ENCODE measurements at places on chromosomes 5 and 9.

- no peak for DNase-seq
Observed at GRCh38 chr9:129630967-129631673, 5.2 kb downstream of the NTMT1 start.

DNA sequence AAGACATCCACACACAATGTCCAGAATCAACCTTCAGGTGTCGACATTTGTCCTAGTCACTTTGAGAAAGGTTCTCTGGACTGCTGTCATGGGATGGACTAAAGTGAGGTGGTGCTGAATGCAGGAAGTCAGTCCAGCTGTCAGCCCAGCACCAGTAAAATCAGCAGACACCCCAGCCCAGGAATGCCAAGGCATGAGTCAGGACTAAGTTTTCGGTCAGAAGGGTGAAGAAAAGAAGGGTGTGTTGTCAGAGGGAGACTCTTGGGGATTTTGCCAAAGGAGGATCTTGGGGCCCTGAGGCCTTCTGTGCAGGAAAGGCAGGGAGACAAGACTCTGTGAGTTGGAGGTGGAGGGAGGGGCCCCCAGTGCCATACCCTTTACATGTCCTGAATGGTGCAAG is 69.0 kb upstream of the XPA start:
- DNase-seq: no peak

GRCh38 chr5:150525781-150526180 is 17.9 kb downstream of the NDST1 start:
- no peak for DNase-seq

DNA sequence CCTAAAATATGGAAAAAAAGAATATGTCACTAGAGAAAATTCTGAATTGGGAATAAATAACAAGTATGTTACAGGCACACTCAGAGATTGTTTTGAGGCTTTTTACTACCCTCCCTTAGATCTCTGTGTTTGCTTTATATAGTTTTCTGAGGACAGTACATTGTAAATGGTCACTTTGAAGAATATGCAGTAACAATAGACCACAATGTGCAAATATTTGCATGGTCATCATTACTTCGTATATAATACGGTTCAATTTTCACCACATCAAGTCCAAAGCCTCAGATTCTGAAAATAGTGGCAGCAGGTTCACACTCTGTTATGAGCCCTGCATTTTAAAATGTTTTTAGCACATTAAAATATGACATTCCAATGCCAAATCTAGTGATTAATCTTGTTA is 238.6 kb downstream of the ADAMTS6 start:
- DNase-seq: peak; percentile 23

GRCh38 chr9:118401546-118401945 is 697.3 kb downstream of the TLR4 start:
- DNase-seq: no peak

GRCh38 chr9:132183134-132183533 is 21.3 kb downstream of the NTNG2 start:
- no peak for DNase-seq

DNA sequence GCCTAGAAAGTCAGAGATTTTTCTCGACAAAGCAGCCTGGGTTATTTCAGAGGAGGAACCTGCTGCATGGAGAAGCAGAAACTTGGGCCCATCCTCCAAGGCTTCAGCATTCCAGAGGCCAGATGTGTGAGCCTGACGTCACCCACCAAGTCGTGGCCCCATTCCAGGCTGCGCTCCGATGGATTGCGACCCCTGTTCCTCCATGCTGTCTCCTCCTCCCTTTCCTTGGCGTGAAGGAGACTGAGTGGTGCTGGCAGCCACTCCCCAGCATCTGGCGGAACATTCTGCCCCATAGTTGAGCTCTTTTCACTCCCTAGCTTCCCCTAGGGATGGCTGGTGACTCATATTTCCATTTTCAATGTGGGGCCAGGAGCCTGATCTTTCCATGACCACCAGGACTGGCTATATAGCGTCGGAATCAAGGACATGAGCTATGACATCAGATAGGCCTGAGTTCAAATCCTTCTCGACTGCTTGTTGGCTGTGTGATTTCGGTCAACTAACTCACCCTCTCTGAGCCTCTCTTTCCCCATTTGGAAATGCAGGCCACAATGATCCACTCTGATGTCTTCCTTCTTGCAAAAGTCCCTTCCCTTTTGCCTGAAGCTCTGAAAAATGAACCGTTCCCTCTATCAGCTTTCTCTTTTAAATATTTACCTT is 24.5 kb upstream of the DUSP1 start:
- no peak for DNase-seq

- no peak for DNase-seq
Observed at GRCh38 chr5:66694036-66694435, 97.8 kb downstream of the MAST4 start.

DNA sequence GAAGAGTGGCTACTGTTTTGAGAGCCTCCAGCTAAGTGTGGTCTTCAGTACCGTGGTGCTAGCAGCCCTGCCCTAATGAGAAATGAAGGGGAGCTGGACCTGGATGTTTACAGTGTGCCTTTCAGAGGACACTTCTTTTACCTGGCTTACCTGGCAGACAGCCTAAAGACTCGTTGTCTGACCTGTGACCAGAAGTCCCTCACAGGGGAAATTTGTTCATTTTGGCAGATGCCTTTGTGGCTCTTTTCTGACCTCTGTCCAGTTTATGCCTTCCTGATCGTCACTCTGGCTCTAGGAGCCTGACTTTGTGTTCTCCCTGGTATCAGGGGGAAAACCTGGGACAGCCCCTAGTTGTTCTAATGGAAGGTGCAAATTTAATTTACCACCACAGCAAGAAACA is 475.1 kb downstream of the DMRTA1 start:
- DNase-seq: peak; percentile 48

GRCh38 chr5:124461941-124462340 is 284.5 kb downstream of the ZNF608 start:
- peak; percentile 77 for DNase-seq

DNA sequence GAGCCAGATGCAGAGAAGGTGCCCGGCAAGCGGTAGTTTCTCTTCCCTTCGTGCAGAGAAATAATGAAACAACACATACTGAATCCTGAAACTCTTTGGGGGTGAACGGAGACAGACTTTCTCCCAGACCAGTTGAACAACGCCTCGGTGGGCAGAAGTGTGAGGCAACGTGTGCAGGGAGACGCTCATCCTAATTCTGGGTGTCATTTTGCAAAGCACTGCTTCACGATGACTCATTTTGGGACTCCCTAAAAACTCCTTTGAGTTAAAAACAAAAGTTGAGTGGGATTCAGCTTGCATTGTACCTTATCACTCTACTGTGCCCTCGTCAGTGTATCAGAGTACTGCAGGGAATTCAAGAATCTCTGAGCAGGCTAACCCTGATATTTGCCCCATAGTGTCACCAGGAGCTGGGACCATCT is 3.5 kb upstream of the NEK6 start:
- no peak for DNase-seq

DNA sequence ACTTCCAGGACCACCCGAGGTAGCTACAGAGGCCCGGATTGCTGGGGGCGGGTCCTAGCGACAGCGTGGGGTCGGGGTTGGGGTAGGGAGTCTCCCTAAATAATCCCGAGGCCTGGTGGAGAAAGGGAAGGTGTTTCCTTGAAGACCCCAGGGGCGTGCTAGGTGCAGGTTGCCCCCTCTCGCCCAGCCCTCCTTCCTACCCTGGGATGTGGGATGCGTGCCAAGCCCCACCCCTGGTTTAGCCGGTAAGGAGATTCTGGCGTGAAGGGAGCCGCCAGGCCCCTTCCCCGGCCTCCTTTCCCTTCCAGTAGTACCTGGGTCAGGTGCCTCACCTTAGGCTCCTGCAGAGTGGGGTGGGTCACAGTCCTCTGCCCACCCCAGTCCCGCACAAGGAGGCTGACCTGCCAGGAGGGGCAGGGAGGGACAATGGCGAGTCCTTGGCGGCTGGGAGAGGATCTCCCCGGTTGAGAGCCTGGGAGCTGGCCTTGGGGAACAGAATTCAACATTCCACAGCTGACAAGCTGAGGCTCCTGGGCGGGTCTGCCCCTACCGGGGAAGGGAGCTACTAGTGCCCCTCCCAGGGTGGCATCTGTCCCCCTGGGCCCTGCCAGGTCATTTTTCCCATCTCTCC is 674 bp downstream of the TSPAN17 start:
- DNase-seq: peak; percentile 52

DNA sequence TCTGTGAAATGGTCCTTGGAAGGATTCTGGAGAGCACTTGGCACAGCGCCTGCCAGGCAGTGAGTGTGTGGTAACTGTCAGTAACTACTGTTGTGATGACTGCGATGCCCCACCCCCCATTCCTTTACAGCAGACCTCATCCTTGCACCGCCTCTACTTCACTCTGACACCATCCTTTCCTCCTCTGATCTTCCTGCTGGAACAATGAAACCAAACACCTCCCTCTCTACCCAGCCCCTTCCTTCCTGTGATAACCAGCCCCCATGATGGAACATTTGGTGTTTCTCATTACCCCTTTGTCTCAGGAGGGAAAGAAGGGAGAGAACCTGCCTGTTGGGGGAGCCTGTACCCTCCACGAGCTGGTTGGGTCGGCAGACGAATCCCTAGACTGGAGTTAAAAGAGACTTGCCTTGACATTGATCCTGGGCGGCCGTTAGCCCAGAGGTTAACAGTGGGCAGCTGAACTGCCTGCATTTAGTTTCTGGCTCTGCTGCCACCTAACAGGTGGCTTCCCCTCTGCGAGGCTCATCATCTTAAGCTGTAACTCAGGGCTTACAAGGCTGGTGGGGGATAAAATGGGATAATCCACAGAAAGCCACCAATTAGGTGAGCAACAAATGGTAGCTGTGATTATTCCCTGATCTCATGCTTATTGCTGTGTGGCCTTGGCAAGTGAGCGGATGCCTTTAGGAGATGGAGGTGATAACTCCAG is 34.2 kb upstream of the GRPEL2 start:
- DNase-seq: no peak

DNA sequence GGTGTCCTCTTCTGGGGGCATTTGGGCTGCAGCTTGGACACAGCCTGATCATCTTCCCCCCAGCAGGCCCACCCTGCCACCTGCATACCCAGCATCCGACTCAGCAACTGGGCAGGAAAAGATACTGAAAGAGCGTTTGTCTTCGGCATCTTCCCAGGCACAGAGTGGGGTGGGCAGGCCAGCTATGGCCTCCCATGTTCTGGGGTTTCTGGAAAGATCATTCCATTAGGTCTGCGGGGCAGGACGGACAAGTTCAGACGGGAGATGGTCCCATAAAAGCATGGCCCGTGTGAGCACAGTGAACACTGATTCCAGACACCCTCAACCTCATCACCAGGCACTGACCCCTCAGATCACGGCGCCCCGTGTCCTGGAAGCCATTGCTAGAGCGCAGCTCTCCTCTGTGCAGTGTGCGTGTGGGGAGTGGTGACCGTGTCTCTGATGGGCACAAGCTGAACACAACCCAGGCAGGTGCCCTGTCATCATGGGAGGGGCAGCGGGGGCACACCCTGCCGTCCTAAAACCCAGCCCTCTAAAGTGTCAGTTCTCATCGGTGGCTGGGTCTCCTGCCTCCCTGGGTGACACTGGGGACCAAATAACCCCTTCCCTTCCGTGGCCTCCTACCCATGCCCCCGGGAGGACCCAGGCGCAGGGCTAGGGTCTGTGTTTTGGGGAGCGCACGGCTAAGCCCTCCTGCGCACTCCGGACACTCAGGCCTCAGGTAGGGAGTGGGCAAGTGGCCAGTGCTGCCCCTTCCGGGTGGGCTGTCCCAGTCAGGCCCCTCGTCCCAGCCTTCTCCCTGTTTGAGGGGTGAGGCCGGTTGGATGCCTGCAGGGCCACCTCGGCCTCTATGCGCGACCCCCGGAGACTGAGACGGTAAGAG is 13.2 kb upstream of the TMEM250 start:
- no peak for DNase-seq

- DNase-seq: no peak
Observed at GRCh38 chr5:111574311-111574710, 62.0 kb upstream of the STARD4 start.

DNA sequence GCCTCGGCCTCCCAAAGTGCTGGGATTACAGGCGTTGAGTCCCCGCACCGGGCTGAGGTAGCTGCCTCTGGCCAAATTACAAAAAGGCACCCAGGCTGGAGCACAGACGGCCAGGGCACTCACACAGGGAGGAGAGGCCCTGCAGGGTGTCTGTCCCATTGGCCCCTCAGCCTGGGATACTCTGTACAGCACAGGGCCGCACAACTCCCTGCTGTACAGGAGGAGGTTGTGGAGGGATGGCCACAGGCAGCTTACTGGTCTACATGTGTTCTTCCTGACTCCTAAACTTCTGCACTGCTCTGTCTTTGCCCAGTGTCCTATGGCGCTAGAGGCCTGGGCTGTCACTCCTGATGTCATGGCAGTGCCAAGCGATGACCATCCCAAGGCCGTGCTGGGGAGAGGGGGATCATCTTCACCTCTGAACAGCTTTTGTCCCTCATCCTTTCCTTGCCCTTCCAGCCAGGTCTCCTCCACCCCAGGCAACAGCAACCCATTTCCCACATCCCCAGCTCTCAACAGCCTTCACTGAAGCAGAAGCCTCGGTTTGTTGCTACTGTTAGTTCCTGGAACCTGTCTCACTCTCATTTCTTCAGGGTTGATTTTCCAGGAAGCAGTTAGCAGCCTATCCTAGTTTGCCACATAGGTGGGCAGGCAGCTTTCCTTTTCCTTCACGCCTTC is 1.8 kb upstream of the CNOT6 start:
- DNase-seq: no peak

- no peak for DNase-seq
Observed at GRCh38 chr5:36946101-36946500, 69.5 kb downstream of the NIPBL start.

GRCh38 chr5:179680014-179680779 is 637 bp downstream of the CBY3 start:
- no peak for DNase-seq

GRCh38 chr5:62386824-62387223 is 16.9 kb downstream of the DIMT1 start:
- no peak for DNase-seq

DNA sequence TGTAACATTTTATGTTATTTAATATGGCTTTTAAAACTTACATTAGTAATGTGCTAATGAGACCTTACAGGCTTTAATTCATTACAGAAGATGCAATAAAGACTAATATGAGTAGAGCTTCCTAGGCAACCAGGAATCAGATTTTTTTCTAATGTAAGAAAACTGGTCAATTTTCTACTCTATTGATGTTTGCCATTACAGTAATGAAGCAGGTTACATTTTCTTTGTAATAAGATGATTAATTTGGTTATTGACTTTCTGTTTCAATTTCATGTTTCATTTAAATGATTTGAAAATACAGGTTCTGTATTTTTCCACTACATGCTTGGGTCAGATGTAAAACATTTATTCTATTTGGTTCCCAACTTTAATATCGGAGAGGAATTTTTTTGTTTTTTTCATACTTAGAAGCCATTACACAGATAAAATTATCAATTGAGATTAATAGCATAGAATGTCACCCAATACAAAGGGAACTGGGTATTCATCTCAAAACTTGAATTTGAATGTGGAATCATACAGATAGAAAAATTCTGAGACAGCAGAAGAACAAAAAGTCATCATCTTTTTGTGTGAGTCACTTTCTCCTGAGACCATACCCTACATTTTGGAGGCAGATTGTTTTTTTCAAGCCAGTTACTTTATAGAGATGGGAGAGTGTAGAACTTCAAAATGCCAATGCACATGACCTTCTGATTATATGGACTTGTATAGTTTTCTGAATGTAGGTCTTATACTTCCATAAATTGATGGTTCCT is 133.6 kb upstream of the HMHB1 start:
- DNase-seq: no peak

Measured in COR-L47 (cell line).